ENCODE measurements at places on chromosomes 3 and 15. TPM values are rescaled to one million over a fixed set of nuclear protein-coding genes. Genes with fewer than 3 reads are reported as not detected.

CNTN4 gene
- 51.3 TPM for total RNA-seq

- DNase-seq: no peak
Measured at GRCh38 chr3:141452773-141453172, 34.1 kb upstream of the RASA2 start.

DNA sequence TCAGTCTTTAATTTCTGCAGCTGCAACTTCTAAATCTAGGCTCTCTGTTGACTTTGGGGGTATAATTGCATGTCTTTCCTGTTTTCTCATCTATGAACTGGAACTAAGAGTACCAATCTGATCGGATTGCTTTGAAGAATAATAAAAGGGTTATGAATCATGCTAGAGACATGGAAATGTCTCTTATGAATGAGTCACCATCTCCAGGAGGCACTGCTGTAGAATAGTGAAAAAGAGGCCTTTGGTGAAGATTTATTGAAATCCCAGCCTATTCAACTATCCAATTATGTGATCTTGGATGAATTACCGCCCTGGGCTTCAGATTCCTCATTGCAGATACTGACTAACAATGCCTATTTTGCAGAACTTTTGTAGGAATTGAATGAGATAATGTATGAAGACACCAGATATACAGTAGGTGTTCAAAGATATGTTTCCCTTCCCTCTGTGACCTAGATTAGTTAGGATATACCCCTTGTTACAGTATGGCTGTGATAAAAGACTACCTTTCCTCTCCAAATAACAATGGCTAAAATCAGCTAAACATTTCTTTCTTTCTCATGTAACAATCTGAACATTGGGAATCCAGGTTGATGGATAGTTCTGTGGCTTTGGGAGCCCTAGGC lies 11.5 kb upstream of the CMTM8 start:
- no peak for DNase-seq

GRCh38 chr15:62483814-62484213 lies 318.7 kb upstream of the C2CD4B start:
- no peak for DNase-seq

GRCh38 chr15:33960549-33960935 lies 7.8 kb upstream of the CHRM5 start:
- no peak for DNase-seq

GRCh38 chr3:188179006-188179966 lies 25.3 kb downstream of the LPP start:
- no peak for DNase-seq
